ENCODE measurements at places on chromosomes 16 and 17. TPM values are rescaled to one million over a fixed set of nuclear protein-coding genes. Genes with fewer than 3 reads are reported as not detected.

DNA sequence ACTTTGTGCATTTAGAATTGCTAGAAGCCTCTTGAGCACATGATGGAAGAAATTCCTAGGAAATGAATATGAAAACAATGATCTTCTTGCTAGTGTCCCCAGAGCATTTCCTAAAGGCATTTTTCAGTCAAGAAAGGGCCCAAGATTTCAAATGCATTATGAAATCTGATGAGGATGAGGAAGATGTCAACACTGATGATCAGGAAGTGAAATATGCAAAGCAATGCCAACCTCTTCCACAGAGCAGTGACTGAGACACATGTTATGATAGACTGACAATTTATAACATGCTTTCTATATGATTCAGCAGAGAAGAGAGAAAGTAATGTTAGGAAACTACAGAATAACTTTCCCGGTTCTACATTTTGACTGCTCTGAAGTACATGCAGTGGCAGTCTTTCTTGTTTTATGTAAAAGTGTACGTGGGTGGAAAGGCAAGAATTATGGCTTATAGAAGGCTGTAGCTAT is 859.1 kb upstream of the GOT2 start:
- peak; percentile 71 for DNase-seq

DNA sequence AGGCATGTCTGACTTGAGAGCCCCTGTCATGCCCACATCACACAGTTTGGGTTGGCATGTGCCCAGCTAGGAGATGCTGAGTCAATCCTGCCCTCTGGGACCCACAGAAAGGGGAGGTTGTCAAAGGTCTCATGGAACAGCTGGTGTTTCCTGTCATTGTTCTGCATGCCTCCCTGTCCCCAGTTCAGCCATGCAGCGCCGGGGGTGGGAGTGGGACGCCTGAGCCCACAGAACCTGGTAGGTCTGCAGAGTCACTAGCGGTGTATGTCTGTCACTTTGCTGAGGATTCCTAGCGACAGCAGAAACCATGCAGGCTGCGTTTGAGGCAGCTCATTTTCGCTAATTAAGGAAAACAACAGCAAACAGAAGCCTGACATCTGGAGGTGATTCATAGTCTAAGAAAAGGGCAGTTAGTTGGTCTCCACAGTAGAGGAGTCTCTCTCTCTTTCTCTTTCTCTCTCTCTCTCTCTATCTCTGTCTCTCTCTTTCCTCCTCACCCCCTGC is 19.6 kb upstream of the CCL1 start:
- peak; percentile 64 for DNase-seq

DNA sequence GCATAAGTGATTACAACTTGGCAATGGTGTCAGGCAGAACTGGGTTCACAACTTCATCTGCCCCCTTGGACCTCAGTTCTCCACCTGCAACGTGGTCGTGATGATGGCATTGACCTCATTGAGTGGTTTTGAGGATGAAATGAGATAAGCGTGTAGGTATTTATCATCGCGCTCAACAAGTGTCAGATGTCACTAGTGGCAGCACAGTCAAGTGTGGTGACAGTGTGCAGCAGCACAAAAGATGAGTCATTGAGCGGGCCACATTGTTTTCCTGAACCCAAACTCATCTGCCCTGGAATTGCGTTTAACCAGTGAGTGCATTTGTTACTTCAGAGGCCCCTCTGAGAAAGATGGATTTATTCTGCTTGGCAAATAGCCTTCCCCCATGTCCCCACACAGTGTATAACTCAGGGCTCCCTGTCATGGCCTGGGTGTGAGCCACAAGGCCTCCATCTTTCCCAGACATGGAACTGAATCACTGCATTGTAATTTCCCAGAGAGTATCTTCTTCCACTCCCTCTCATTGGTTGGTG is 20.9 kb downstream of the IRX3 start:
- no peak for DNase-seq

GRCh38 chr17:1800240-1800639 is 29.5 kb downstream of the SMYD4 start:
- no peak for DNase-seq

DNA sequence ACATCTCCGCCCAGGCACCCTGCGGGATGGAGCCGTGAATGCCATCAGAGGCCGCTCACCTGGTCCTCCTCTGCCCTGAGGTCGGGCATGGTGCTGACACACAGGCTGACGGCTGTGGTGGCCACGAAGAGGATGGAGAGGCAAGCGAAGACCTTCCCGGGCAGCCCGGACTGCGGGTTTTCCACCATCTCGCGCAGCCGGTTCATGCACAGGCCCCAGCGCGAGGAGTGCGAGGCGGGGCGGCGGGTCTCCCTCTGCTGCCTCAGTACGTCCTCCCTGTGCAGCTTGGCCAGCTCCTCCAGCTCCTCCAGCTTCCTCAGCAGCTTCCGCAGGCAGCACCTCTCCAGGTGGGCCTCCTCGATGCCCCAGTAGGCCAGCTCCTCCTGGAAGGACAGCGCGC is 3.1 kb downstream of the KCNG4 start:
- DNase-seq = no peak

GRCh38 chr17:58535431-58535830 is 21.0 kb upstream of the MTMR4 start:
- DNase-seq = no peak

- no peak for DNase-seq
These were observed 161.5 kb downstream of the FOXL1 start for GRCh38 chr16:86739808-86740207.

GRCh38 chr16:752007-752312 is 8.6 kb upstream of the MSLN start:
- no peak for DNase-seq

GRCh38 chr16:90019543-90020259 is 445 bp upstream of the DBNDD1 start:
- DNase-seq = peak; percentile 91

DNA sequence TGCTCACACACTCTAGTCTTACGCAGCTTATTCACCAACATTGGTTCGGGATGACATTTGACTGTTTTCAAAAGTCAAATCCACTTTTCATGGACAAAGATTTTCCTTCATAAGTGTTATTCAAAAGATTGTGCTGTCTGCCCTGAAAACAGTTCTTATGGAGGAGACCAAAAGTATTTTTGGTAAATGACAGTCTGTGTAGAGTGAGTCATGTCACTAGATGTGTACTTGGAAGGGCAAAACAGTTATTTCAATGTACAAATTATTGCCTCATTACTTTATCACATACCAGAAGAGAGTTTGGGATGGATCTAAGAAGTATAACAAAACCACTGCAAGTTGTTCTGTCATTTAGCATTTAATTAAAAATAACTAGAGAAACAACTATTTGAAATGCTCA is 265.6 kb downstream of the CDH13 start:
- DNase-seq = no peak

DNA sequence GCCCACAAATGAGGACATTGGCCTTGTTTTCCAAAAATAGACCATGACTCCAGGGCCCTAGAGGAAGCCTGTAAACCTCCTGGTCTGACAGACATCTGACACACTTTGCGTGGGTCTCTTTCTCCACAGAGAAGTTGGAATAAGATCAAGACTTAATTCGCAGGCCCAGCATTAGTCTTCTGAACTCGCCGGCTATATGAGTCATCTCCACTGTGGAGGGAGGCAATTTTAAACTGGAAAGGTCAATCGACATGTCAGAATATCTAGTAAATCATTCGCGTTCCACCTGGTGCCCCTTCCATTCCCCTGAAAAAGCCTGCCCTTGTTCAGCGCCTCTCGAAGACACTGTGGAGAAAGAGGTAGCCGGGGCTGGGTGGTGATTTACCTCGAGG is 140.1 kb downstream of the CLEC16A start:
- DNase-seq = peak; percentile 78

The CUEDC1 gene
- 3.0 TPM for total RNA-seq

The RAB37 gene
- total RNA-seq = not detected
